ENCODE measurements at places on chromosomes 1 and 21.

GRCh38 chr21:25405984-25406383 is 201.3 kb downstream of the MRPL39 start:
- DNase-seq = no peak

GRCh38 chr1:201456499-201457309 is 12.3 kb downstream of the PHLDA3 start:
- peak; percentile 4 for DNase-seq

DNA sequence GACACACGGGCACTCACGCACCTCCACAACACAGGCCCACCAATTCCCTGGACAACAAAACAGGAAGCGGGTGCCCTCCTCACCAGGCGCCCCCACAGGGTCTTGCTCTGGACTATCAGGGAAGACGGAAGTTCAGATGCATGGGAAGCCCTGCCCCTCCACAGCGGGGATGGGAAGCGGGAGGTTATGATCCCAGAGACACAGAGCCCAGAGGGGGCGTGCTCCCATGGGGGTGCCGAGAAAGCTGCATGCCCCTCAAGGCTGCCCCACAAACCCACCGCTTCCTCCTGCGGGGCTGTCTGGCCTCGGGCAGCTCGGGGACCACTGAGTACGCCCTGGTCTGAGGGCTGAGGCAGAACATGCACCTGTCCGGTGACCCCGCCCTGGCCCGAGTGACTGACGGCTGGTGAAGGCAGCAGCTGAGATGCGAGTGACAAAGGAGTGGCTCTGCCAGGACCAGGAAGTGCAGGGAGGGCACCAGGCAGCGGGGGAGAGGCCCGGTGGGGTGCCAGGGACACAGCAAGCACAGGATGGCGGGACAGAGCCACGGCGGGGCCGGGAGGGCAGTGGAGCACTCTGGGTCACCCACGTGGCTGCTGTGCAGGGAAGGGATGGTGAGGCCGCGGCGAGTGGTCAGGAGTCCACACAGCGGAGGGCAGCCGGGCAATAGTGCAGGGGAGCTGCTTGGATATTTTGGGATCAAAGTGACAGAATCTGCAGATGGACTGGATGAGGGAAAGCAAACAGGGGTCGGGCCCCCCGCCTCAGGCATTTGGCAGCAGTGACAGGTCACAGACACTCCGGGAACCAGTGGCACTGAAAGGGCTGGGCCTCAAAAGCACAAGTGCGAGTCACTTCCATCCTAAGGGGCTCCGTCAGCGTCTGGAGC is 18.6 kb downstream of the NADK start:
- peak; percentile 92 for DNase-seq

- DNase-seq = no peak
Measured at GRCh38 chr1:173302890-173303829, 96.0 kb upstream of the TNFSF4 start.

GRCh38 chr1:89545264-89546038 is 20.8 kb downstream of the LRRC8B start:
- DNase-seq = no peak

DNA sequence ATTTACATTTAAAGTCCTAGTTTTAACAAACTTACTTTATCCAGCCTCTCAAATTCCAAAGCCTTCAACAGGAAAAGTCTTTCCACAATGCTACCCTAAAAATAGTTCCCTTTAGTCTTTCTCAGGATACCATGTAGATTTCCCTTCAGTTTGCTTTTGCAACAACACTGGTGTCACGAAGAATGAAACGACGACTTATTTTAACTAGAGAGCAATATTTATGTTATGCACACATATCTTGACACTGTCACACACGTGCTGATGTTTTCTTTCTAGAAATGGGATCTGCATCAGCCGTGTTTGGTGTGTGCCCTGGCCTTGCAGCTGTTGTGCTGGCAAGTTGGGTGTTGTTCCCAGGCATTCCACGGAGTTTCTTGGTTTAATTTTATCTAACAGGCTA is 75.5 kb downstream of the SIPA1L2 start:
- no peak for DNase-seq

GRCh38 chr1:173503391-173503790 is 26.3 kb downstream of the PRDX6 start:
- no peak for DNase-seq

DNA sequence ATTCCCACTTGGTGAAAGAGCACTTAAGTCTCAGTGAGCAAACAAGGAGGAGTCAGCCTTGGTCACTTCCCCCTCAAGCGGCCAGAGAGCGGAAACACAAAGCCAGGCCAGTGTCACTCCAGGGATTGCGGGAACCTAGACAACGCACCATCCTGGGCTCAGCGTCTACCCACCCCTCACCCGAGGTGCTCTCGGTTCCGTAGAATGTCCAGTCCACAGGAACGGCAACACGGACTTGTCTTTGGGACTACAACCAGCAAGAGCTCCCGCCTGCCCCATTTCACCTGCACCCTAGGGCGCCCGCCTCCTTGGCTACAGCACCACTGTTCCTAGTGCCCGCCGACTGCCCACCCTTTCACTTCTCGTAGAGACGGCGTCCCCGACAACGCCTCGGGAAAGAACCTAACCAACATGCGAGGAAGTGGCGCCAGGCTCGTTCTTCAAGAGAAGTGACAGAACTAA is 509 bp downstream of the GDAP2 start:
- DNase-seq = peak; percentile 56

DNA sequence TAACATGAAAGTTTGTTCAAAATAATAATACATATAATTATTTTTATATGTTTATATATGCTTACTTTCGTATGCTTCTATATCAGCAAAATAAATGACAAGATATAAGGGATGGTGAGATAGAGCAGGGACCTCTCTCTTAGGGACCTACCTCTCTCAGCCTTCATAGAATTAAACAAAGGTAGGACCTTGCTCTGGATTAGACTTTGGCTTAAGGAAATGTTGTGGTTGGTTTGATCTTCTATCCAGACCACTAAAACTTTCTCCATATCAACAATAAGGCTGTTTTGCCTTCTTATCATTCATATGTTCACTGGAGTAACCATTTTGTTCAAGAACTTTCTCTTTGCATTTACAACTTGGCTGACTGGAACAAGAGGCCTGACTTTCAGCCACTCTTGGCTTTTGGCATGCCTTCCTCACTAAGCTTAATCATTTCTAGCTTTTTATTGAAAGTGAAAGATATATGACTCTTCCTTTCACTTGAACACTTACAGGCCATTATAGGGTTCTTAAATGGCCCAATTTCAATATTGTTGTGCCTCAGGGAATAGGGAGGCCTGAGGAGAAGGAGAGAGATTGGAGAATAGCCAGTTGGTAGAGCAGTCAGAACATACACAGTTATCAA is 14.4 kb downstream of the FRRS1 start:
- DNase-seq = no peak

DNA sequence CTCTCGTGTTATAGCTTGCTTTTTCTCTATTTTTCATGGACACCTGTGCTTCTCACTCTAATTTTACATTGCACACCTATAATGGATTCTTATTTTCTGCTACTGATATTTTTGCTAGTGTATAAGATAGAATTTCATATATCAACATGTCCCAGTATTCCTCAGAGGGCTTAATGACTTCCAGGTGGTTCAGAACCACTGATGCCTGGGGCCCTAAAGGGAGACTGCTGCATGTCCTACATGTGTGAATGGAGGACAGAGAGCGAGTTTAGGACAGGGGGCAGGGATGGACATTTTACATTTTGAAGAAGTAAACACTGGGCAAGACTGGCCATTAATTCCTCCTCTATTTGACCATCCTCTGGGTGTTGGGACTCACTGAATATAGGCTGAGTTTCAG is 100.6 kb downstream of the DISC1 start:
- DNase-seq = no peak

DNA sequence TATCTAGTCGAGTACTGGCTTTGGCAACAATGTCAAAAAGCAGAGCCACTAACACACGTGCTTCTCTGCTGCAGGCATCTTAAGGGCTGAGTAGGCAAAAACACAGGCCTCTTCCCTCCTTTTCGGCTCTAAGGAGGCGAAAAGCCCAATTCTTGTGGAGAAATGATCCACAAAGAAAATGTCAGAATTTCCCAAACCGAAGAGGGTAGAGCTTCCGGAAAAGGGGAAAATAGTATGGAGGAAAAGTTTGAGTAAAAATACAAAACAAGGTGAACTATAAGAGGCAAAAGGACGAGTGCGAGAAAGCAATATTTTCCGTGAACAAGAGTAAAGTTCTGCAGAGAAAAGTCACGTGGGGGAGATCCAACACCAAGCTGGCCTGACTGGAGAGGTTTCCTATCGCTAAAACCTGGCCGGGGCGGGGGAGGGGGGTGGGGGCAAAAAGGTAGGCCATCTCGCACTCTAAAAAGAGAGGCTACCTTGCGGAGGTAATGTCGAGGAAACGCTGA is 551 bp downstream of the ZRANB2 start:
- DNase-seq = peak; percentile 63

GRCh38 chr1:117812869-117813511 is 116.4 kb downstream of the GDAP2 start:
- no peak for DNase-seq

- DNase-seq = no peak
Measured at GRCh38 chr21:31660259-31660565, 719 bp downstream of the SOD1 start.

- no peak for DNase-seq
Measured at GRCh38 chr21:21283810-21284209, 285.6 kb downstream of the NCAM2 start.

DNA sequence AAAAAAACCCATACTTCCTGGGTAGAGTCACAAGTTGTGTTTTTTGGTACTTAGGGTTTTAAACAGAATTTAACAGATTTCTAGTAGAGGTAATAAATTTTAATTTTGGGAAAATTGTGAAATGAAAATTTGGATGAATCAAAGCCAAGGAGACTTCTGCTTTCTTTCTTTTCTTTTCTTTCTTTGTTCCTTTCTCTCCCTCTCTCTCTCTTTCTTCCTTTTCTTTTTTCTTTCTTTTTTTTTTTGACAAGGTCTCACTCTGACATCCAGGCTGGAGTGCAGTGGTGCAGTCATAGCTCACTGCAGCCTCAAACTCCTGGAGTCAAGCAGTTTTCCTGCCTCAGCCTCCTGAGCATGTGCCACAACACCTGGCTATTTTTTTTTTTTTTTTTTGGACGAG is 46.9 kb upstream of the NEXN start:
- no peak for DNase-seq

GRCh38 chr1:31099293-31100032 is 33.9 kb upstream of the PUM1 start:
- no peak for DNase-seq

GRCh38 chr1:6260961-6261614 is at the start of gene GPR153:
Gene GPR153 (minus strand): TSS chr1:6261098. CDS start chr1:6254905, 6,193 bp downstream.
- peak; percentile 86 for DNase-seq

DNA sequence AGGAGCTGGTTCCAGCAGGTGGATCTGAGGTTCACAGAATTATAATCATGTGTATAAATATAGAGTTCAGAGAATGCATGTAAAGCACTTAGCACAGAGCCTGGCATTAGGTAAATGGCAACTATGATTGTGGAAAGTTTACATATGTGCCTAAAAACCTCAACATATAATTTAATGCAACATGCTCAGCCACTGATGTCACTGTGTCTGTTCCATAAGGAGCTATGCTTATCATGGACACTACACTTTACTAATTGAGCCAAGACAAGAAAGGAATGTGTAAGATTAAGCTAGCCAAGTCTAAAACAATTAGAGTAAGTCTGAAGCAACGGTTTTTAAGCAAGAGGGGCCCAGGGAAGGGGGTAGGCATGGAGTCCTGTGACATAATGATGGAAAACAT is 61.5 kb downstream of the GNG12 start:
- no peak for DNase-seq

DNA sequence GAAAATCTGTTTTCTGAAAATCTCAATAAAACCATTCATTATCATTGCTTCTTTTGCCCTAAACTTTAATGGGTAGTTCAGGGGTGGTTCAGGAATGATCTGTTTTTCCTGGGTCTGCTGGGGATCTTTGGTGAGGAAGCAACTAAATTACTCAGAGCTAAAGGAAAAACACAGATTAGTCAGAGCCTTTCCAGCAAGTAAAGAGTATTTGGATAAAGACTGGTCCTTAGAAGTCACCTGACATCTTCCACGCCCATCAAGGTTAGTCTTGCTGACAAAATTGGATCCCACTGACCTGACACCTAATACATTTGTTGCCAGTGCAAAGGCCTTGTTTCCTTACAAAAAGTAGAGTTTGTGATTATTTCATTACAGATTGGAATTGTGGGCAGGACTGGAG is 24.2 kb downstream of the HSPA13 start:
- DNase-seq = no peak

GRCh38 chr1:18581420-18581880 is 49.2 kb upstream of the PAX7 start:
- peak; percentile 15 for DNase-seq

GRCh38 chr1:212002536-212002935 is 32.8 kb downstream of the INTS7 start:
- no peak for DNase-seq

DNA sequence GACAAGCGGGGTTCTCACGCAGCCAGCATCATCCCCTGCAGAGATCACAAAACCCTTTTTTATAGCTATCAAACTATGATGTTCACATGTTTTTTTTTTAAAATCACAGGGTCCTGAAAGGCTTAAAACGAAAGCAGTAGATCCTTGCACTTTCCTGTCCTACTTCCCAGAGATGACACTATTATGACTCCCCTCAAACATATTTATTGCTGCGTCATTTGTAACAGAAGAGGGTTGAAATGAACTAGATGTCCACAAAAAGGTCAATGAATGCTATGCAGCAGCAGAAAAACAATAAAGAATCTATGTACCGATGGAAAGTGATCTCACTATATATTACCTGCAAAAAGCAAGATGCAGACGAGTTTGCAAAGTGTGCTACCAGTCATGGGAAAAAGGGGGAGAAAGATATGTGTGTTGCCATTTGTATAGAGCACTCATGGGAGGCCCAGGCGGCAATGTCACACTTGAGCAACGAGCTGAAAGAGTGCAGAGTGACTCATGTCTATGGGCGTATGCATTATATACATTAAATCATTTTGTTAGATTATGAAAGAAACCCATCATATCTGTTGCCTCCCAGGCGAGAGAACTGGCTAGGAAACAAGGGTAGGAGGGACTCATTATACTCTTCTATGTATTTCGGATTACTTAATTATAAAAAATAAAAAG is 68.9 kb upstream of the PARP1 start:
- DNase-seq = no peak

DNA sequence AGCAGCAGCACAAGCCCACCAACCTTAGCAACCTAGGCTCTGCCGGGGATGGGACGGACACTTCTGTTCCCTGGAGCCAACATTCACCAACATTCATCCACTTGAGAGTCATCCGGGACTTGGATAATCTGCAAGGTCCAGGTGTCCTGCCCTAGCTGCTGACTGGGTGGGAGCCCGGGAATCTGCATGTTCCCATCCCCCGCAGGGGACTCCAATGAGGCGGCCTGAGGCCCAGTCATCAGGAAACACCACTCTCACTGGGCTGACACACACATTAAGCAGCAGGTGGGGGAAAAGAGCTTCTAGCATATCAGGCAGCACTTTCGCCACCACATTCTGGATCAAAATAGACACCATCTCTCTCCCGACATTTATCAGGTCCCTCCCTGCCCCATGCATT is 38.4 kb upstream of the CCSAP start:
- peak; percentile 40 for DNase-seq

GRCh38 chr1:109528712-109529111 is 11.0 kb upstream of the GPR61 start:
- no peak for DNase-seq
